Stimulated activated CD4-positive, alpha-beta T cell treated with anti-CD3 and anti-CD28 coated beads, Interleukin-1b, Interleukin-23, amount 100 ng/mL, for 4 hours (primary cell): ENCODE measurements at places on chromosomes 12 and 14.

DNA sequence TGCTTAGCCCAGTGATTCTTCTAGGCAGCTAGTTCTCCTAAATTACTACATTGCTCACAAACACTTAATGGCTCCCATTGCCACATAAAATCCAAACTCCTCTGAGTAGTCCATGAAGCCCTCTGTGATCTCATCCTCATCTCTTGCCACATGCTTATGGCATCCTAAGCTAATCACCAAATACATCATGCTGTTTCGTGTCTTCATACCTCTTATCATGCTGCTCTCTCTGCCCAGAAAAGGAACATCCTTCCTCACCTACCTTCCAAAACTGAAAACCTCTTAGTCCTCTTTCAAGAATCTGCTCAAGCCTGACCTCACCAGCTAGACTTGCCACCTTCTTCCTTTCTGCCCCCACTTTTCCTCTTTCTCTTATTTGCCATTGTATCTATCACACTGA is 108.5 kb downstream of the DUSP6 start:
- DNase-seq: no peak

GRCh38 chr14:33435911-33436689 is 497.4 kb downstream of the NPAS3 start:
- DNase-seq: no peak

- DNase-seq: no peak
Observed at GRCh38 chr14:31172084-31172483, 35.5 kb downstream of the HECTD1 start.

GRCh38 chr14:38128640-38129039 is 79.1 kb upstream of the SSTR1 start:
- DNase-seq: no peak

DNA sequence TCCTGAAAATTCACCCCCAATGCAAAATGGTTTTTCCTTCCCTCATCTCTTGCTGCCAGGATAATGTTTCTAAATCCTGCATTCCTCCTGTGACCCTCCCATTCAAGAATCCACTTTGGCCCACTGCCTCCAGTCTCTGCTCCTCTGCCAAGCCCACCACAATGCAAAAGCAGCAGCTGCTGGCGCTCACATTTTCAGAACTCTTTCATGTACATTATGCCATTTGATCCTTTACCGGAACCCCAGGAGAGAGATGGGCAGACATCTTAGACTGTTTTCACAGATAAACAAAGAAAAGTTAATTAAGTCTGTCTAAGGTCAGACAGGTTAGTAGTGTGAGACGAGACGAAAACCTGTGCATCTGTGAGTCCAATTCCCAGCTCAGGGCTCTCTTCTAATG is 12.9 kb downstream of the LRIG3 start:
- DNase-seq: no peak

DNA sequence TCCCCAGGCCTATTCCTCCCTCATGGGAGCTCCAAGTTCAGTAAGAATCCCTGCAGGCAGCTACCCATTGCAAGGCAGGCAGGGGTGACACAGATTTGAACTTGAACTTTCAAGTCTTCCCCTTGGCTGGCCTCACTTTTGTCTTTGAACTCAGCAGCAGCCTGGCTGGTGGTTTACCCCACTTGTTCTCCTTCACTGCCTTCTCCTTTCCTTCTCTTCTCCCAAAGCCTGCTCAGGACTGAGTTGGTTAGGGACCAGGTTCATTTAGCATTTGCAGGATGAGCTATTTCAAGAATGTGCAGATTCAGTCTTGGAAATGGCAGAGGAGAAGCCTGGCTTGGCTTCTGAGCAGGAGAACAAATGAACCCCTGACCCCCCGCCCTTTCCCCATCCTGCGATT is 67.7 kb upstream of the TBX3 start:
- DNase-seq: no peak

DNA sequence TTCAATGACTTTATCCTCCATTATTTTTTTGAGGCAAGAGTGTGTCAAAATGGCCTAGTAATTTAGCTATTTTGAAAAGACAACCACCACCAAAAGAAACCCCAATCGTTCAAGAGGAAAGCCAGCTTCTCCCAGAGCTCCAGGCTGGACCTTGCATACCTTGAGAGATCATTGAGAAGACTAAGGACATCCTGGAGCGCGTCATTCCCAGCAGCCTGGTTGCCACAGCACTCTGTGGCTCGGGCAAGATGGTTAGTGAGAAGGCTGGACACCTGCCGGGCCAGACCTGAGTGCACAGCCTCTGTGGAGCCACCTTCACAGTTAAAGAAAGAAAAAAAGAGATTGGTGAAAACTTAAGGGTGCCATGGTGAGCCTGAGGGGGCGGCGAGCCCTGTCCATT is 111.4 kb downstream of the TRAFD1 start:
- DNase-seq: no peak

- DNase-seq: no peak
Observed at GRCh38 chr14:75147423-75148071, 20.7 kb upstream of the NEK9 start.

GRCh38 chr14:44081146-44081545 is 425.9 kb downstream of the FSCB start:
- DNase-seq: no peak

DNA sequence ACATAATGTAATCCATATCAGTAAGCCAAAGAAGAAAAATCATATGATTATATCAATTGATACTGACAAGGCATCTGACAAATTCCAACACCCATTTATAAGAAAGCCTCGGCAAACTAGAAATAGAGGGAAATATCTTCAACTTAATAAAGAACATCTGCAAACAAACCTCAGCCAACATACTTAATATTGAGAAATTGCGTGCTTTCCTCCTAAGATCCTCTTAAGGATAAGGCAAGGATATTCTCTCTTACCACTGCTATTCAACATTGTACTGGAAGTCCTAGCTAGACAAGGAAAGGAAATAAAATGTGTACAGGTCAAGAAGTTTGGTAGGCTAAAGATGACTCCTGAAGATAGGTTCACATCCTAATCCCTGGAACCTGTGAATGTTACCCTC is 115.9 kb downstream of the DERA start:
- DNase-seq: no peak

DNA sequence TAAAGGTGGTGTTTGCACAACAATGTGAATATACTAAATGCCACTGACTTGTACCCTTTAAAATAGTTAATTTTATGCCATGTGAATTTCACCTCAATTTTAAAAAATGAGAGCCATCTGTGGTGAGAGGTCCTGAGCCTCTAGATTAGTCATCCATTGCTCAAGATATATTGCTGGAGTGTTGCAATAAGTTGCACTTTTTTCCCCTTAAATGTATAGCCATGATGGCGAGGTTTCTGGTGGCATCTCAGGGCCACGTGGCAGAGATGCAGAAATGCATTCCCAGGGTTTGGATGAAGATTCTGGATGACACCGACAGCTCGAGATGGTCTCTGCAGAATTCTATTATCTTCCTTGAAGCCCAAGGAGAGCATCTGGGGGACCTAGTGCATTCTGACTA is 153.7 kb downstream of the AACS start:
- no peak for DNase-seq

GRCh38 chr12:108612788-108613282 is 15.0 kb upstream of the TMEM119 start:
- DNase-seq: no peak
